ENCODE measurements at places on chromosomes 16 and 17. TPM values are rescaled to one million over a fixed set of nuclear protein-coding genes. Genes with fewer than 3 reads are reported as not detected.

DNA sequence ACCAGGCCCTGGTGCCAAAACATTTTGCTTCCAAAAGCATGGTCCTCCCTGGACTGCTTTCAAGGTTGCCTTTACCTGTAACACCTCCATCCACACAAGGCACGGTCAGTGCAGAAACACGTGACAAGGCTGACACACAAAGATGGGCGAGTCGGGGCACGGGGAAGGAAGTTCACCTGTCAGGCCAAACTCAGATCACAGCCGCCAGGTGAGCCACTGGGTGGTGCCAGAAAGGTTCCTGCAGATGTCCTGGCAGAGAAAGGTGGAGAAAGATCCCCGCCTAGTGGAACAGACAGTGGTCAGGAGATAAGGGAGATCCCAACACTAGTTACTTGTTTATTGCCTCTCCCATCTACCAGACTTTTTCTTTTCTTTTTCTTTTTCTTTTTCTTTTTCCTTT, 155.3 kb downstream of the AIPL1 start:
- DNase-seq: no peak

IRF8 gene
- total RNA-seq: 67.9 TPM

- DNase-seq: no peak
These were observed 439.2 kb downstream of the CDH13 start for GRCh38 chr16:83066011-83066410.

DNA sequence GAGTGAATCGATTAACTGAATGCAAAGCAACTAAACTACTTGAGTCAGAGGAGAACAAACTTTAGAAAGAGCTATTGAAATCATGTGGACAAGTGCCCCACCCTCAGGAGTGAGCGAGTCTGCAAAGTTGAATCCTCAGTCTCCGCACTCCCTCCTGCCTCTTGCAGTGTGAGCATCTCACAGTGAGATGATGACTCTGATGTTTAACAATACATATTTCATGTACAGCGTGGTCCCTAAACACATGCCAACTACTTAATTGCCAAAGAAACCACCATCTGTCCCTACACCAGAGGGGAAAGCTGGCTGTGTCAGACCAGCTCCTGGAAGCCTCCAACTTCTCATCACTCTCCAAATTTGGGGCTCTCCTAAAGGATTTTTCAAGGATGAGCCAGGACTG, 31.2 kb downstream of the PIMREG start:
- no peak for DNase-seq

- DNase-seq: no peak
These were observed 14.4 kb upstream of the FAAP100 start for GRCh38 chr17:81566461-81567126.

- DNase-seq: no peak
These were observed 8.1 kb downstream of the PHB1 start for GRCh38 chr17:49406421-49407061.

DNA sequence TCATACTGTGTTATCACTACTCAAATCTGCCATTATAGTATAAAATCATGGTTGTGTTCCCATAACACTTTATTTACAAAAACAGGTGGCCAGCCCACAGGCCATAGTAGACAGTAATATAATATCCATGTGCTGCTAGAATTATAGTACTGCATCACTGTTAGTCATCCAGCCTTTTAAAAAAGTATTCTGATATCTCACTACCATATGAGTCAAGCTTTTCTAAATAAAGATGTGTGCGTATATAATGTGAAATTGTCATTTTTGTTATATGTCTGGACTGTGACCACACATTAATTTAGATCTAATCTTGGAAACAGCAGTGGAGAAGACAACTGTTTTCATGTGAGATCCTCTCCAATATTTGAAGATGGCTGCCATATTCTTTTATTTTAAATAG, 1049.1 kb upstream of the GOT2 start:
- no peak for DNase-seq

- DNase-seq: no peak
These were observed 135.2 kb downstream of the RPTOR start for GRCh38 chr17:80679816-80680215.
